ENCODE measurements at places on chromosomes 6 and 20.

- no peak for DNase-seq
Measured at GRCh38 chr6:109347779-109348178, 34.5 kb downstream of the CD164 start.

- no peak for DNase-seq
Measured at GRCh38 chr20:33086052-33086722, 6.7 kb downstream of the BPIFB4 start.

DNA sequence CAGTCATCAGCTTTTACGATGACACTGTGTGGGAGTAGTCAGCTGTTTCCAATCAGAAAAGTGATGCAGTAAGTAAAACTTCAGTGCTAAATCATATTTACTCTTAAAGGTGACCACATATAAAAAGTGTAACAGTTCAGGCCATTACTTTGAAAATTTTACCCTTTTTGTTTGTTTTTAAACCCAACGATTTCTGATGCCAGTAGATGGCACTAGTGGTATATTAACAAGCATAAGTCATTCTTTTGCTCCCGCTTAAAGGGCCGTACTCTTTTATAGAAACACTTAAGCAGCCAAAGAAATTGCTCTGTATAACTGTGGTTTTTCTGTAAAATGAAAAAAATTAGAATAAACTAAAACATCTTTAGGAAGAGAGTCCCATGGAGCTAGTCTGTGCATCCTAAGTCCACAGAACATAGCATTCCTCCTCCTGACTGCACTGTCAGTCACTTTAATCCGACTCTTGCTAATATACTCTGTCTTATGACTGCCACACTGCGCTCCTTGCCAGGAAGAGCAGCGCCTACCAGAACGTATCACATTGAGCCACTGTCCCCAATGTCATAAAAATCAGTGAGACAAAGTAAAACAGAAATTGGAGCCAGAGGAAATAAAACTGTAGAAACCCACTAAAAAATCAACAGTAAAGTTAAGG, 25.0 kb downstream of the HEBP2 start:
- peak; percentile 66 for DNase-seq

GRCh38 chr6:27575594-27576361, 102.9 kb upstream of the ZNF184 start:
- DNase-seq, result no peak

DNA sequence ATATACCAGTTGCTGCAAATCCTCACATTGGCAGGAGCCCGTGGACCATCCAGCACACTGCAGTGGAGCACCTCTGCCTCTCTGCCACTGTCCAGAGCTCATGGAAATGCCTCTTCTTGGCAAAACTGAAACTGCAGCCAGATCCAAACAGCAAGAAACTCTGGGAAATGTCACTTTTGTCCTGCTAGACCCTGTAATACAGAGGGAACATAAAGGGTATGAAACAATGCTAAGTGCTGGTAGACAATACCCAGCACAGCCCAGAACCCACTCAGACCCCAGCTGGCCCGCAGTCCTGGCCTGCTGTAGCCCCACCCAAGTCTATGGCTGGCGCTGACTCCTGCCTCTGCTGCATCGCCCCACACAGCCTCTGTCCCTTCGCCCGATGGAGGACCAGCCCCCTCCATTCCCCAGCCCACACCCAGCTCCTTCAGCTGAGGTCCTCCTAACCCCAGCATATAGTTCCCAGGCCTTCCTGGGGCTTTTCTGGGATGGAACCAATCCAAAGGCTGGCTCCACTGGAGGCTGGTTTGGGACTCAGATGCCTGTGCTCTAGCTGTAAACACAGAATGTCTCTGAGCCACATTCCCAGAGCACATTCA, 242.5 kb downstream of the LRFN2 start:
- DNase-seq, result no peak

DNA sequence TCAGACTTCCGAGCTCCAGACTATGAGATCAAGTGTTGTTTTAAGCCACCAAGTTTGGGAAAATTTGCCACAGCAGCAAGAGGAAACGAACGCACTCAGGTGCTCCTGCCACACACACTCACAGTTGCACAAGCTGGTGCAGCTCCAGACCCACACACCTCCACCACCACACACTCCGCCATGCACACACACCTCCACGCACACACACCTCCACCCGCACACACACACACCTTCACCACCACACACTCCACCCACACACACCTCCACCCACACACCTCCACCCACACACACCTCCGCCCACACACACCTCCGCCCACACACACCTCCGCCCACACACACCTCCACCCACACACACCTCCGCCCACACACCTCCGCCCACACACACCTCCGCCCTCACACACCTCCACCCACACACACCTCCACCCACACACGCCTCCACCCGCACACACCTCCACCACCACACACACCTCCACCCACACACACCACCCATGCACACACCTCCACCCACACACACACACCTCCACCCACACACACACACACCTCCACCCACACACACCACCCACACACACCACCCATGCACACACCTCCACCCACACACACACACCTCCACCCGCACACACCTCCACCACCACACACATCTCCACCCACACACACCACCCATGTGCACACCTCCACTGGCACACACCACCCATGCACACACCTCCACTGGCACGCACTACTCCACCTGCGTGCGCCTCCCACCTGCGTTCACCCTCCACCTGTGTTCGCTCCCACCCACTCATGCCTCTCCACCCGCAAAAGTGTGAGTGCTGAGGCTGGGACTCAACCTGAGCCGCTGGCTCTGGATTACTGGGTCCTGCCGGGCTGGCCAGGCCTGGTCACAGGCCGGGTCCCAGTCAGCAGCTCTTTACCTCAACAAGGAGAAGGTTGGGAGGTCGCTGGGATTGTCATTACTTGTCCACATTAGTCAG, 175.6 kb downstream of the BMP7 start:
- no peak for DNase-seq

GRCh38 chr20:59159091-59159490, 4.5 kb upstream of the ZNF831 start:
- DNase-seq, result no peak

GRCh38 chr20:33796263-33796906, 14.8 kb upstream of the CHMP4B start:
- no peak for DNase-seq

DNA sequence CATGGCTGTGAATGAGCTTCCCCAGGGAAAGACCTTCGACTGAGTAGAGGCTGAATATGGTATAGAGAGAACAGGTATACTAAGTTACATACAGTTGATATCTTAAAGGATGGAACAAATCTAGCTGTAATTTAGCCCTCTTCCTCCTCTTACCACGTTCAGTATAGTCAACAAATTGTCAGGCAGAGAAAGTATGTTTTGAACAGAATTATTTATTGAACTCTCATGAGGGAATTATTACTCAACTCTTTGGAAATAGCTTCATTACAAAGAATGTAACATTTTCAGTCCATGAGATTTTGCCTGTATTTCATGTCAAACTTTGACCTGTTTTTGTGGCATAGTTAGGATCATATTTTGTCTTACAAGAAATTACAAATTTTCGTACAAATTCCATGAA, 63.0 kb downstream of the SH3BGRL2 start:
- no peak for DNase-seq

- DNase-seq, result peak; percentile 3
Measured at GRCh38 chr20:46631212-46631869, 19.9 kb downstream of the SLC13A3 start.

- DNase-seq, result no peak
Measured at GRCh38 chr20:61414455-61414991, 162.5 kb downstream of the CDH4 start.

- peak; percentile 91 for DNase-seq
Measured at GRCh38 chr20:62926229-62927127, at the start of gene DIDO1. TSS of gene DIDO1 (minus strand) at chr20:62926505.

DNA sequence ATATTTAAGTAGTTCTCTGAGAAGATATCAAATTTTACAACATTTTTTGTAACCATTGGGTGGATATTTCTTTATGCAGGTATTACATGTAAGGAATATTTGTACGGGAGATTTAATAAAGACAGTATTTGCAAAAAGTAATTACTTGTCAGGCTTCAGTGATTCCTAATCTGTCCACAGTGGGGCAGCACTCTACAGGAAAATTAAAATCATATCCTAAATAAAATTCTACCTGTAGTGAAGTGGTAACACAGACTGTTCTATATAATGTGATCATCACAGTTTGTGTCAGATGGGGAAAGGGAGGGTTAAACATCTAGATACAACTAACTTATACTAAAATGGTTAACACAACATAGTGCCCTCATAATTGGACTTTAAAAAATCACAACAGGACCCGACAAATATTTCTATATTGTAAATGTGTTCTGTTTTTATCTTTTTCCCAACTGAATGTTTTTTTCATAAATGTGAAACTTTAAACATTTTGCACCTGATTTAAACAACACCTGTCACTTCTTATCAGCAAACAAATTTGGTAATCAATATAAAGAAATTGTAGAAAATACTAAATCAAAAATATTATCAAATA, 145.6 kb upstream of the MANEA start:
- peak; percentile 37 for DNase-seq

GRCh38 chr20:60863548-60863947, 388.5 kb upstream of the CDH4 start:
- DNase-seq, result no peak

- DNase-seq, result no peak
Measured at GRCh38 chr6:88165844-88166492, at the start of gene CNR1. TSS of gene CNR1 (minus strand) at chr6:88166347. CDS start at chr6:88145274, 21,073 bp downstream.

Data from CD4-positive, alpha-beta T cell treated with Interleukin-4 for 4 hours (primary cell).